ENCODE measurements at places on chromosomes 4 and X.

DNA sequence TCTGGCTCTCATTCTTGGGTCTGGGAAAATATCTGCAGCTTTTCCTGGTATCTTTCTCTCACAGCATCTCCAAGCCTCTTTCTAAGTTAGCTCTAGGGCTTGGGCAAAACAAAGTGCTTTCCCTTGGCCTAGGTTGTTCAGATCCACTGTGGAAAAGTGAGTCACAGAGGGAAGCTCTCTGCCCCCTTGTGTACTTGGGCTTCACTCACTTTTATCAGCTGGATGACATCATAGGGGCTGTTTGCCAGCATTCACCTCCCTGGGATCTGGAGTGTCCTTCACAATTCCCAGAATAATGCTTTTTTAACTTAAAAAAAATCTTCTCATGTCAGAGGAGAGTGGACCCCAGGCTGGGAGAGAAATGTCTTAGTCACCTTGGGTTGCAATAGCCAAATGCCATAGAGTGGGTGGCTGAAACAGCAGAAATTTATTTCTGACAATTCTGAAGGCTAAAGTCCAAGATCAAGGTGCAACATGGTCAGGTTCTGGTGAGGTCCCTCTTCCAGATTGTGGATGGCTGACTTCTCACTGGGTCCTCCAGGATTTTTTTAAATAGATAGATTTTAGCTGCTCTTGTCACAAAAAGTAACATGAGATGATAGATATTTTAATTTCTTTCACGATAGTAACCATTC, 247.8 kb downstream of the SH2D1A start:
- DNase-seq, result no peak

DNA sequence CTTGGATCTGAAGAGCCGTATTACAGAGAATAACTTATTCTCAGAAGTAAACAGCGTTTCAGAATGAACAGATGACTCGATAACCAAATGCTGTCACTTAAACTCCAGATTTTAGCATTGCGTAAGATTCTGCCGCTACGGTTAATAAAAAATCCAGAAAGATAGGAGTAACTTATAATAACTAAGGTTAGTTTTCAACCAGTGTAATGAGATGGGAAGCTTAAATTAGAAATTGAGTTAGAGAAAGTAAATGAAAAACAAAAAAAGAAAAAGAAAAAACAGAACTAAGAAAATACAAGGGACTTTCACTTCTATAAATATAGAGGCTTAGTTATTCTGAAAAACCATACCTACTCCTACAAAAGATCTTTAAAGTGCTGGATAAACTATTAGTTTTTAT, 13.1 kb upstream of the PARM1 start:
- DNase-seq, result no peak

DNA sequence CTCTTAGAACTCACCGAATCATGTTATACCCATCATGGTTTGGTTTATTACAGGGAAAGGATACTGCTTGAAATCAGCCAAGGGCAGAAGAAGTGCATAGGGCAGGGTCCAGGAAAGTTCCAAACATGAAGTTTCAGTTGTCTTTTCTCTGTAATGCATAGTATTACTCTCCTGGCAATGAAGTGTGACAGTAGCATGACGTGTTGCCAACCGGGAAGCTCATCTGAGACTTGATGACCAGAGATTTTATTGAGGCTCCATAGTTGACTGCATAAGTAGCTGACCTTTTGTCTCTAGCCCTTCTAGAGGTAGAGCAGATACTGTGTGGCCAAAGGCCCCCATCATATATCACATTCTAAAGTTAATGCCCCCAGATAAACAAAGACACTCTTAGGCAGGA, 72.1 kb downstream of the BEND4 start:
- no peak for DNase-seq

DNA sequence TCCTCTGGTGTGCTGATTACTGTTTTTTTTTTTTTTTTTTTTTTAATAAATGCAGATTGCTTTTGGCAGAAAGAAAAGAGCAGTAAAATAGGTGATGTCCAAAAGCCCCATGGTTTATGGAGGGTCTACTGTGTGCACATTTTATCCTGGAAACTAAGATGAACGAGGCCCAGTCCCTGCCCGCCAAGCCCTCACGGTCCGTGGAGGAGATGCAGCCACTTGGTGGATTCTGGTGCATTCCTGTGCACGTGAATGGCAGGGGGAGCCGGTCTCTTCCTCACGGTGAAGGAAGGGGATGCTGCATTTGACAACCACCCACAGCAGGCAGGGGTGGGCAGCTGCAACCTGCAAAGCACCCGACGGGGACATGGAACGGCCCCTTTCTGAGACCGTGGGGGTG, 100.2 kb upstream of the AFAP1 start:
- no peak for DNase-seq

DNA sequence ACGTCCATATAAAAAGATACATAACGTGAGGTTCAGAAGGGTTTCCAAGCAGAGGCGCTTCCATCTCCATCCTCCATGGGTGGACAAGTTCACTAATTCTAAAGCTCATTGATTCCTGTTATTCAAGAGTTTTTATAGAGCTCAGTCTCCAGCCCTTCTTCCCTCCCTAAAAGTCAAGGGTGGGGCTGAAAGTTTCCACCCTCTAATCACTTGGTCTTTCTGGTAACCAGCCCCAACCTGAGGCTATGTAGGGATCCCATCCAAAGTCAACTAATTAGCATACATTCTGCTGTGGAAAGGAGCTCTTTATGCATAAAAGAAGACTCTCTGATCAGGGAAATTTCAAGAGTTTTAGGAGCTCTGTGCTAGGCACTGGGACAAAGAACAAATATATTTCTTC, 46.9 kb upstream of the VEGFC start:
- no peak for DNase-seq

GRCh38 chr4:53697016-53697685, 105.9 kb upstream of the LNX1 start:
- no peak for DNase-seq

DNA sequence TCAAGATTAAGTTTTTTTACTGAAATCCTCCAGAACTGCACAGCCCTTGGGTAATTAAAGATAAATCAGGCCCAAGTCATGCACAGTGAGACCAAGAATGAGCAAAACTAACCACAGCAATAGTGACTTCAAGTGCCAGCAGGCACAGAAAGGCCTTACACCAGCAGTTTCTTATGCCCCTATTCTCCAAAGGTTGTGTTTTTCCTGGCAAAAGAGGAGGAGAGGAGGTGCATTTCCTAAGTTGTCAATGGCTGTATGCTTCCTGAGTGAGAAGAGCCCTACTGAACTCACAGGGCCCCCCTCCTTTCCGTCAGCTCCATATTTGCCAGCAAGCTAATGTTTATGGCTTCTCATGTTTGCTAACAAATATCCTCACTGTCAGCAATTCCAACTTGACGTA, 418.7 kb upstream of the INTU start:
- DNase-seq, result no peak

- DNase-seq, result no peak
Observed at GRCh38 chrX:65677954-65678469, 10.6 kb downstream of the MSN start.

- no peak for DNase-seq
Observed at GRCh38 chr4:112418092-112418491, 97.9 kb downstream of the NEUROG2 start.
